ENCODE measurements at places on chromosomes 16 and 17.

DNA sequence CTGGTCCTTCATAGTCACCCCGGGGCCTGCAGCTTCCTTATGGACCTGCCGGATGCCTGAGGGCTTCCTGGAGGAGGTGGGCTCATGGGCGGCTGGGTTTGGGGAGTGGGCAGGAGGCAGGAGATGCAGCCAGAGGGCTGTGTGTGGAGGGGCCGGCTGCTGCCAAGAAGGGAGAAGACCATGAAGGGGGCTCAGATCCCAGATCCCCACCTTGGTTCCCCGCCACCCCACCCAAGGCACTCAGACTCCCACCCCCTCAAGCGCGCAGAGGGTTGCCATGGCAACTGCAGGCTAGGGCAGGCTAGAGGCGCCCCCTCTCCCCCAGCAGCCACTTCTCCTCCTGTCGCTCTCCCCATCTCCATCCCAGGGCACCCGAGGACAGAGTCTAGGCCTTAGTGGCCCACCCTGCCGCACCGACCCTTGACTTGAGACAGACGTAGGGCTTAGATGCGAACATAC lies 104.5 kb downstream of the CRLF3 start:
- no peak for DNase-seq

DNA sequence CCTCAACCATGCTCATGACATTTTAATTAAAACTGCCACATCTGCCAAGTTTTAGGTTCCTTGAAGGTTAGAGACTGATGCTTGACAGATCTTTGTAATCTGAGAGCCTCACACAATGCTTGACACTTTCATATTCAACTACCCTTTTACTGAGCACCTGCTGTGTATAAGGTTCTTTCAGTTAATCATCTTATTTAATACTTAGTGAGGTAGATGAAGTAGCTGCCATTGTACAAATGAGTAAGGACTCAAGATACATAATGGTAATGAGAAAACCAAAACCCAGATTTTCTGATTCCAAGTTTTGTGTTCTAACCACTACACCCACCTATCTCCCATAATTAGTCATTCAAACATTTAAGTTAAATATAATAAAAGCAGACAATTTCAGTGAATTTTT lies 35.4 kb upstream of the ARL6IP1 start:
- DNase-seq = no peak

DNA sequence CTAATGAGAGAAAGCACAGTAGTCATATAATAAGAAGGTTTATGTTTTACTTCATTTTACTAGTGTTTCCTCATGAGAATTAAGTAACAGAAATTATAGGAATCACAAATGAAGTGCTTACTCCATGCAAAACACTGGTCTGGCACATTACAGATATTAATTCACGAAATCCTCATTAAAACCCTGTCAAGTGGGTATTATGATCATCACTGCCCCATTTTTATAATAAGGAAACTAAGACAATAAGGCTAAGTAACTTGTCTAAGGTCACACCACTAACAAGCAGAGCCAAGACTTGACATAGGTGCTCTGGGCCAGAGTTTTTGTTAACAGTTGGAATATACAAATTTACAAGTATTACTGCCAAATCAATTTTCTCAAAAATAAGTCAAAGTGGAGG lies 83.0 kb downstream of the KANSL1 start:
- no peak for DNase-seq

- DNase-seq = no peak
Measured at GRCh38 chr16:79073566-79073965, 527.0 kb downstream of the MAF start.

DNA sequence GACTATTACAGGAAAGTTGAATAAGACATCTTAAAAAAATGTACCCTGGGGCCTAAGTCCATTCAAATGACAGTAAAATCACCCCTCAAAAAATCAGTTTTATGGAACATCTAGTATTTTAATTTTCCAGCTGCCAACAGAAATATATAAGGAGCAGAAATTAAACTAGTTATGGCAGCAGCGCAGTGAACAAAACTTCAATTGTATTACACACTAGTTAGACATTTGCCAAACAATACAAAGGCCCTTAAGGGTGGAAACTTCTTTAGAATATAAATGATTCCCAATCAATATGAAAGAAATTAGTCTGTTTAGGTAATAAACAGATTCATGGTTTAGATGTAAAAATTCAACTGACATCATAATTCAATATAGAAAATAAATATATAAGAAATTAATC lies 18.1 kb upstream of the RFFL start:
- no peak for DNase-seq

GRCh38 chr16:51149721-51150164 lies 1.3 kb downstream of the SALL1 start:
- DNase-seq = no peak

DNA sequence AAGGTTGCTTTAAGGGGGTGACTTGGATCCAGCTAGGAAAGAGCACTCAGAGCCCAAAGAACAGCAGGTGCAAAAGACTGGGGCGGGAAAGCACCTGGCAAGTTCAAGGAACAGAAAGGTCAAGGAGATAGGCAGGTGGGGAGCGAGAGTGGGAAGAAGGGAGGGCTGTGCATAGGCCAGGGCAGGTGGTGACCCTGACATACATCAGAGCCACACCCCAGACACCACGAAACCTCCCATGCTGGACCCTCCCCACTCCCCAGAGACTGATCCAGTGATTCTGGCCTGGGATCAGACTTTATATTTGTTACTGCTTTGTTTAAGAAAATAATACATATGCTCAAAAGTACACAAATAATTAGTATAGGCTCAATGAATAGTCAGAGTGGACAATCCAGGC lies 48.5 kb upstream of the RBFOX3 start:
- no peak for DNase-seq

GRCh38 chr17:15257258-15257788 lies 7.8 kb downstream of the PMP22 start:
- no peak for DNase-seq

GRCh38 chr16:85341972-85342695 lies 229.9 kb upstream of the CIBAR2 start:
- no peak for DNase-seq

GRCh38 chr17:38873640-38874380 lies 4.0 kb downstream of the LASP1 start:
- DNase-seq = no peak

DNA sequence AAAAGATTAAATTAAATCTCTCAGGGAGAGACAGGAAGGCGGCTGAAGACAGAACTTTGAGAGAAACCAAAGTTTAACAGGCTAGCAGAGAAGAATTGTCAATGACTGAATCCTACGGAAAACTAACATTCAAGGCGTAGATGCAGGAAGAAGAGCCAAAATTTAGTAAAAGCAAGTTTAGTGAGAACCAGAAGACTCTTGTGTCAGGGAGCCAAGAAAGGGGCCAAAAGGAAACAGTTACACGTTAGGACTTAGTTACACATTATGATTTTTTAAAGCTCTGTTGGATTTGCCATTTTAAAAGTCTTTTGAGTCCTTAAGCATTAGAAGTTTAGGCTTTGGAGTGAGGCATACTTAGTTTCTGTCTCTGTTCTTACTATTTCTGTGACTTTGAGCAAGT lies 164.6 kb downstream of the CHD9 start:
- DNase-seq = no peak

DNA sequence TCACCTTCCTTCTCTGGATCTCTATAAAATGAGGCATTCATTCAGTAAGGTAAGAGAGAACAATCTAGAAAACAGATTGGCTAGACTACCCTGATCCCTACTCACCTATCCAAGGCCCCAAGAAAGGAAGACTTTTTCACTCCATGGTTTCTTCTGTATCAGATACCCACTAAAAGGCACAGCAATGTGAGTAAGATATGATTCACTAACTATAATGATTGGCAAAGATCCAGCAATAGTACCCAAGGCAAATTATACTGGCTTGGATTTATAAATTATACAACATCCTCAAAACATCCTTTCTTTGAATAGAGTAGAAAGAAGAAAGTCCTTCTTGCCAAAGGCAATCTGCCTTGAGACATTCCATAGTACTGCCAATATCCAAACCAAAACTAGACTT lies 1432.0 kb upstream of the GOT2 start:
- no peak for DNase-seq

- DNase-seq = no peak
Measured at GRCh38 chr17:21029036-21029435, 13.8 kb downstream of the USP22 start.

DNA sequence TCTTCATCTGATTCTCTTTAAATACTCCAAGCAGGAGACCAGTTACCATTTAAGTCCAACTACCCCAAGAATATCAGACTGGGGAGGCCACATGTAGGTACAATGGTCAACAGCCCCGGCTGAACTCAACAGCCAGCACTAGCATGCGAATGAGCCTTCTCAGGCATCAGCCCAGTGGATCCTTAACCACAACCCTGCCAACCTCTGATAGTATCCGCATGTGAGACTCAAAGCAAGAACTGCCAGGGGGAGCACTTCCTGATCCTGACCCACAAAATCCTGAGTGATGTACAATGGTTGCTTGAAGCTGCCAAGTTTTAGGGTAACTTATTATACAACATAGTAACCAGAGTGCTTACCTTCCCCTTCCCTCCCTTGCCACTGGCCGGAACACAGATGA lies 4.0 kb downstream of the PYY start:
- DNase-seq = no peak

- no peak for DNase-seq
Measured at GRCh38 chr17:69192754-69193153, 35.9 kb downstream of the ABCA10 start.

DNA sequence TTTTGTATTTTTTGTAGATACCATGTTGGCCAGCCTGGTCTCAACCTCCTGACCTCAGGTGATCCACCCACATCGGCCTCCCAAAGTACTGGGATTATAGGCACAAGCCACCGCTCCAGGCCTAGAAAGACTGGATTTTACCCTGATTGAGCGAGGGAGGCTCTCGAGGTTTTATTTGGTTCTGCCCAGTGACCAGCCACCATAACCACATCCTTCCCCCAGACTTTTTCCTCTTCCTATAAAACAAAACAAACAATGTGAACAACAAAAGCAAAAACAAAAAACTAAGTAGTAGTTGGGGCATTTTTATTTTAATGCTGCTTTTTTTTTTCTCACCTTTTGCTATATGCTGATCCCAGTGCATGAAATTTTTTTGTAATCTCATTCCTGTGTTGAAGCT lies 509.6 kb downstream of the MAF start:
- no peak for DNase-seq

DNA sequence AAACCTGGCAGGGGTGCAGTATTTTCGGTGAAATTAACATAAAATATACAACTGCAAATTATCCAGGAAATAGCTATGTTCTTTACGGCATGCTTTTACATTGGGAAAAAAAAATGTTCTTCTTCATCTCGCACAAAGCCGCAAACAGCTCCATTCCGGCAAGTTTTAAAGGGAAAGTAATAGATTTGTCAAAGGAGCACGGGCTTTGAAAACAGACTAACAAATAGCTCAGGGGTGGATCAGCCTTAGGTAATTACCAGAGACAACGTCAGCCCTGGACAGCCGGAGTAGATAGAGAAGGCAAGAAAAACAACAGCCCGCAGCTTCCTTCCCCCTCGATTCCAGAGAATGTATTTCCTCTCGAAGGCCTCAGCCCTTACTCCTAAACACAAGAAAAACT lies 222.5 kb downstream of the C16orf78 start:
- no peak for DNase-seq

GRCh38 chr17:80313160-80313829 lies 52.6 kb downstream of the RNF213 start:
- DNase-seq = no peak

GRCh38 chr17:82110298-82110697 lies 12.3 kb upstream of the FASN start:
- no peak for DNase-seq

GRCh38 chr17:39719563-39720355 lies 10.6 kb downstream of the MIEN1 start:
- no peak for DNase-seq

DNA sequence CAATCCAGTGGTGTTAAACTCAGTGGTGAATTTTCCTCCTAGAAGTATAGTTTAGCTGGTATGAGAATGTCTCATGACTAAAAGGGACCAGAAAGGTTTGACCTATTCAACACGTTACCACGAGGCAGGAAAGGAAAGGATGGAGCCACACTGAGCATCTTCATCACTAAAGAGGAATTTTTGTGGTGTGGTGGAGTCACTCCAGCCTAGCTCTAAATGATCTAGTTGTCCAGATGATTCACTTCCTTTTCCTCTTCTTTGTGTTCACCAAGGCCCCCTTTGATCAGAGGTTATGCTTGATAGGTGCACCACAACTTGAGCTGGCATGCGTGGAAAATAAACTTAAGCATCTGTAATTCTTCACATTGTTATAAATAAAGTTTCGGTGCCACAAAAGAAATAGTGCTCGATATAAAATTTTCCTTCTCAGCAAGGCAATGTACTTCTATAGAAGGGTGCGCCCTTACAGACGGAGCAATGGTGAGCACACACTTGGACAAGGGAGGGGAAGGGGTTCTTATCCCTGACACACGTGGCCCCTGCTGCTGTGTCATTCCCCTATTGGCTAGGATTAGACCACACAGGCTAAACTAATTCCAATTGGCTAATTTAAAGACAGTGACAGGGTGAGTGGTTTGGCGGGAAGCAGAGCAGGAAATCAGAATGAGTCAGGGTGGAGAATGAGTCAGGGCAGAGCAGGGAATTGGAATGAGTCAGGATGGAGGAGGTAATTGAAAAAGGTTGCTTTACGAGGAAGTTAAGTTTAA lies 254.6 kb downstream of the HS3ST3A1 start:
- no peak for DNase-seq

DNA sequence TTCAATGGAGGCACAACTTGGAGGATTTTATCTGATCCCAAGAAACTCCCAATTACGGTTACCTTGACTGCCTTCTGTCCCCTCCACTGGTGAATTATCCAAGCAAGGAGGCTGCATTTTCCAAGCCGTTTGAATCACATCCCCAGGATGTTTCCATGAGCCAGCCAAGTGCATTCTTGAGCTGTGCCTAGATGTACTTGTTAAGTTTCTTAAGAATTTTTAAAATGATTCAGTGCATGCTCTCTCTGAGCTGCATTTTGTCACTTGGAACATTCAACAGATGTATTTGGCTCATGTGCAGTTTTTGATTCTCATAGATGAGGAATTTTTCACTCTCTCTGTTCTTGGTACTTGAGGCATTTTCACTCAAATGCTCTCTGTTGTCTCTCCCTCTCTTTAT lies 202.6 kb upstream of the MYOCD start:
- no peak for DNase-seq

GRCh38 chr17:44389723-44390202 lies 314 bp upstream of the ITGA2B start:
- no peak for DNase-seq

GRCh38 chr17:50693036-50693682 lies 14.6 kb downstream of the ANKRD40 start:
- DNase-seq = no peak

DNA sequence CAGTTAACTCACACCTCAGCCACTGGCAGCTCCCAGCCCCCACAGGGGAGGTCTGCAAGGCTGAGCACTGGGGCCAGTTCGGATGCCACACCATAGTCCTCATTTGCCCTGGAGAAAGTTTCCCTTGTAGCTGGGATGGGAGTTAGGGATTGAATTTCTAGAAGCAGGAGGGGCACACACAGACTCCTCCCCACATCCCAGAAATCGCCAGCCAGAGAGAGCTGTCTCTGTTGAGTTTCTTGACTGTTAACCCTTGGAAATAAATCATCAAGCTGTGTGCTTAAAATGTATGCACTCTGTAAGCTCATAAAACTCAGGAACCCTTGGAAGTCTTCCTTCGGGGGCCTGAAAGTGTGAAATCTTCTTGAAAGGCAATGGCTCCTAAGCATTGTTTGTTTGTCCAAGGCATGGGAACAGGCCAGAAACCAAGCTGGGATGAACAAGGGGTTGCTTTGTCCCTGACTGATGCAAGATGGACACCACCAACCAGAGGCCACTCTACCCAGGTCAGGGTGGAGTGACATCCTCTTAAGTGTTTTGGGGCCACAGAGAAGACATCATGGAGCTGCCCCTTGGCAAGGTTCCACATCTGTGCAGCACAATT lies 394 bp upstream of the PRM3 start:
- DNase-seq = no peak

- no peak for DNase-seq
Measured at GRCh38 chr17:2712300-2713043, 908 bp upstream of the CLUH start.
